ENCODE measurements at places on chromosomes 12 and 14.

DNA sequence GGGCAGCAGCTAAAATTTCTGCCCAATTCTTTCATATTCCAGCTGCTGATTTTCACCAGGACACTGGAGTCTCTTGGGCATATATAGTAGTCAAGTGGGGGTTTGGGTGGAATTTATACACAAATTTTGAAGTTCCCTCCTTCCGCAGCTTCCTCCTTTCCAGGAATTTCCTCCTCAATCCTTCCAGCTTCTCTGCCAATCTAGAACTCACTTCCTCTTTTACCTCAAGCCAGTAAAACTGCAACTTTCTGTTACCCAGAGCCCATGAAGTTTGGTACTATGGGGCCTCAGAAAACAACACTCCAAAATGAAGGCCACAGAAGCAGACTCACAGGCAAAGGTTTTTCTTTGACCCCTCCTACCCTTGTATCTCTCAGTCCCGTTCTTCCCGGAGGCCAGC lies 51.7 kb upstream of the G2E3 start:
- DNase-seq = no peak

DNA sequence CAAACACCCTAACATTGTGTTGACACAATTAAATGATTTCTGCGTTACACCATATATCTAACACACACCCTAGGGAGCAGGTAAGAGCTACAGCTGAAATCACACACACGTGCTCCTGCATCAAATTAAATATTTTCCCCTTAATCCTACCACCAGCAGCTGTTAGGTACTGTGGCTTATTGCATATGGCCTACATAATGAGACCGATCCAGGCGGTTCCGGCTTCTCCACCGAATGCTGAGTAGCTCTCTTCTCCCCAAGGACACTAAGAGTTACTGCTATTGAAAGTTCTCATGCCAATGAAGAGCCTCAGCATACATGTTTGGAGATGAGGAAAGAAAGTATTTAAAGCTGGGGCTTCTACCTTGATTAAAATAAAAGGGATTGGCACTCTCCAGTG lies 472.2 kb upstream of the STXBP6 start:
- DNase-seq = no peak

DNA sequence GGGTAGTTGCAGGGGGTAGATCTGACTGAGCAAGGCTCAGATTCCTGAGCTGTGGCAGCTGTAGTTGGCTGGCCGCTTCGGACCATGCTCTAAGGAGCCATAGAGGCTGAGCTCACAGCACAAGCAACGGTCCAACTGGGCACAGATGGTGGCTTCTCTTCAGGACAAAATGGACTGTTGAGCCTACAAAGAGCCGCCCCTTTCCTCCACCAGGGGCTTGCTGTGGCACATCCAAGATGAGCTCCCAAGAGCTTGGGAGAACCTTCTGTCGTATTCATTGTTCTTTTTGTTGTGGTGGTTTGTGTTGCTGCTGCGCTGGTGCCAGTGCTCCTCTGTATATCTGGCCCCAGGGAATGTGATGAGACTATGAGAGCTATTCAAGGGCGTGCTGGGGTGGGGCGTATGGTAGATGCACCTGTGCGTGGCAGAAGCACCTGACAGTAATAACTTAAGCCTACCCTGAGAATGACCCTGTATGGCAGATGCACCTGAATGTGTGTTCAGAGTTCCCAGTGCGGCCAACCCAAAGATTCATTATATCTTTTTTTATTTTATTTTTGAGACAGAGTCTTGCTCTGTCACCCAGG lies 17.8 kb upstream of the LGALS3 start:
- no peak for DNase-seq

GRCh38 chr12:105084251-105085250 lies at the start of gene ALDH1L2:
Gene ALDH1L2 (minus strand): TSS chr12:105084458. CDS start chr12:105084436, 22 bp downstream.
- DNase-seq = peak; percentile 97

- DNase-seq = no peak
Observed at GRCh38 chr14:54554401-54554800, 12.5 kb upstream of the SAMD4A start.

- DNase-seq = no peak
Observed at GRCh38 chr12:100643246-100643645, 69.8 kb downstream of the GAS2L3 start.

DNA sequence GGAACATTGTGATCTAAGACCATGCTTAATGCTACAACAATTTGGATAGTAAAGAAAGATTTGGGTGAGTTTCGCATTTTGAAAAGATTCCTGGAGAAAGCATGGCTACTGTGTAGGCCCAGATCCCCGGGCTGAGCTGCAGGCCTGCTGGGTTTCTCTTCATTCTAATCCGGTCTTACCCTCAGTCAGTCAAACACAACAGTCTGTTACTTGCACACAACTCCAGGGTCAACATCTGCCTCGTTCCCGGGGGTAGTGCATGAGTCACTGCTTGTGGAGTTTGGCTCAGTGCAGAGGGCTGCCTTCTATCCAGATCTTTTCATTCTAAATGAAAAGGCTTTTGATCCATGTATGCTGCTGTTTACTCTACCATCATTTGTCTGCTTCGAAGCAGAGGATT lies 60.4 kb upstream of the SEL1L start:
- DNase-seq = no peak

DNA sequence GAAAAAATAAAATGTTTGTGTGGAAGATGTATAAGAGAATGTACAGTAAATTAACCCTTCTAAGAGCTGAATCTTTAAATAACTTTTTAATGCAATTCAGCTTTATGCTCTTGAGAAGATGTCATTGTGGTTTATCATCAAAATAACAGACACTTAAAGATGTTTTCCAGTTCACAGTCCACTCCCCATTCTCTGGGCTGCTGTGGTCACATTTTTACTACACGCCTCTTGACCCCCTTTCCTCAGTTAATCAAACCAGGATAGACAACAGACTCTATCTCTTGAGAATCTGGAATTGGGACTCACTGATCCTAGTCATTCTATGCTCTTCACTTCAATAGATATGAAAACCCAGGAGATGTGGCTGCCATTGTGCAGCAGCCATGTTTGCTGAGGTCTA lies 24.7 kb upstream of the OR6J1 start:
- DNase-seq = no peak

GRCh38 chr14:23171222-23171975 lies 12.1 kb downstream of the SLC7A8 start:
- DNase-seq = peak; percentile 64

DNA sequence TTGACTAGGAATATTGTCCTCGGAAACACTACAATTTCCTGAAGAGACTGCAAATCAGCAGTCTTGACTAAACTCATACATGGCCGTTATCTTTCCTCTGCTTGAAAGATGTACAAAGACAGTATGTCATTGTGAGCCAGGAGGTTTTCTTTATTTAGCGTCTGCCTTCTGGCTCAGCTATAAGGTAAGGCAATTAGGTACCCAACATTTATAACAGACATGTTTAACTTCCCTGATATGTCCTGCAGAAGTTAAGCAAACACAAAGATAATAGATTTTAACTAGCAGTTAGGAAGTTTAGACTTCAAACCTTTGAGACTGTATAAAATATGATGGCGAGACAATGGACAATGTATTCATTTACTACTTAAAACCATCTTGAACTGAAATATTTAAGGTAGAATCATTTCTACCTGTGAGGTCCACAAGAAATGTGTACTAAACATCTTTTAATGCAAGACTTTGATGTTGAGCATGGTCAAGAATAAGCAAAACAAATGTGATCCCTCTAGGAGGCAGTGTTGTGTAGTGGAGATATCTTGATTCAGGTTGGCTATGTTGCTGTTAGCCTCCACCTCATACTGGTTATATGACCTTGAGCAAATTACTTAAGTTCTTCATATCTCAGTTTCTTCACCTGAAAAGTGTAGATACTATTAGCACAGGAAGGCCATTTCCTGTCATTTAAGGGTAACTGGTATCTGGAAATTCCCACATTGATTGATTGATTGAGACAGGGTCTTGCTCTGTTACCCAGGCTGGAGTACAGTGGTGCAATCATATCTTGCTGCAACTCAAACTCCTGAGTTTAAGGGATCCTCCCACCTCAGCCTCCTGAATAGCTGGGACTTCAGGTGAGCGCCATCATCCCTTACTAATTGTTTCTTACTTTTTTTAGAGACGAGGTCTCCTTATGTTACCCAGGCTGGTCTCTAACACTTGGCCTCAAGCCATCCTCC lies 96.3 kb upstream of the EEA1 start:
- DNase-seq = peak; percentile 81

GRCh38 chr14:28782301-28782700 lies 15.7 kb downstream of the FOXG1 start:
- no peak for DNase-seq

- DNase-seq = no peak
Observed at GRCh38 chr12:105856048-105856405, 282.7 kb downstream of the NUAK1 start.

DNA sequence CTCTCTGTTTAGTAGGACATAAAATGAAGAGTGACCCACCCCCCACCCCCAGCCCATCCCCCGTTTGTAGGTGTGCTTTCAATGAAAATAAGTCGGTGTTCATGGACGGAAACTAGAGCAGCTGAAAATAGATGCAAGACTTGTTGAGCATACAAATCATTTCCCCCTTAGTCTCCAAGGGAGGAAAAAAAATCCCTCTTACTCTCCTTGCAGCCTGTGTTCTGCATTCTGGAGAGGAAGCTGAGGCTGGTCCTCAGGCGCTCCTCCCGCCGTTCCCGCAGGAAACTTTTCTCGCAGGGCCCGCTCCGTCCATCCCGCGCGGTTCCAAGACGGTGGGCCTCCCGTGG lies 259.0 kb upstream of the E2F7 start:
- DNase-seq = no peak

DNA sequence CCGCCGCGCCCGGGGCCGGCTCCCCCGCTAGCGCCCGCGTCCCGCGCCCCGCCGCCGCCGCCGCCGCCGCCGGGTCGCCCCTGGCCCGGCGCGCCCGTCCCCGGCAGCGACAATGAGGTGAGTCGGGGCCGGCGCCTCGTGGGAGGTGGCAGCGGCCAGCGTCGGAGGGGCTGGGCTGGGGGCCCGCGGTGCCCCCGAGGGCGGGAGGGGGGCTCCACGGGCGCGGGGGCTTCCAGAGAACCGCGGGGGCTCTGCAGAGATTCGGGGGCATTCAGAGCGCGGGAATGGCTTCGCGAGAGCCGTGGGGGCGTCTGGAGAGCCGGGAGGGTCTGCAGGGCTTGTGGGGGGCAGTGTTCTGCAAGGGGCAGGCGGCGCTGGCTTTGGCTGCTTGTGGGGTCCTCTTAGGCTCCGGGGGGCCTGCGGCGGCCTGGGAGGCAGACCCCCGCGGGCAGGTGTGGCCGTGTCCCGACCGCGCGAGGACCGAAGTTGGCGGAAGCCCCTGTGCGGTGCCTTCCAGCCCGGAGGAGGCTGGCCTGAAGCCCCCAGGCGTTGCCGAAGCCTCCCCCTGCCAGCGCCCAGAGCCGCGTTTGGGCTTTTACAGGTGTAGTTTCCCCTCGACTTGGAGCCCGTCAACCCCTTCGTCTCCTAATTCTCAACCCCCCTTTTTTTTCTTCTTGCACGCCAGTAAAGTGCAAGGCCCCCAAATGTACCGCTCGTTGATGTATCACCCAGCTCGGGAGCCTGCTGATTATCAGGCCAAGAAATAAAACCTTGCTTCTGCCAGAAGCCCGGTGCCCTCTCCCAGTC lies 93.1 kb upstream of the EVL start:
- peak; percentile 49 for DNase-seq

- peak; percentile 63 for DNase-seq
Observed at GRCh38 chr12:104720339-104721038, 237.6 kb downstream of the SLC41A2 start.

- DNase-seq = no peak
Observed at GRCh38 chr12:27851311-27851710, 71.3 kb upstream of the MANSC4 start.

DNA sequence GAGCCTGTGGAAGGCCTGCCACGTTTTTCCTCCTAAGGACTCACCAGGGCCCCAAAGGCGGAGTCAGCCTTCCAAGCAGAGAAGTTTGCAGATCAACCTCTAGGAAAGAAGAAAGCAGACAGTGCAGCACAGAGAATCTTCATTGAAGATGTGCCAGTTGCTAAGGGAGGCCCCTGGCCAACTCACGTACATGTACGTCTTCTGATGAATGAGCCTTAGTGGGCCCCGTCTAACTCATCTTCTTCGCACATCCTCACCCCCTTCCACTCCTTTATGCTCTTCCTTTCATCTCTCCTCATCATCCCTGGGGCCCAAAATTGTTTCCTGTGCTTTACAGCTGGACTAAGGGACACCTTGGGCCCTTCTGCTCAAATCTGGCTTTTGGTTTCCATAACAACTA lies 703.0 kb upstream of the TBX3 start:
- DNase-seq = no peak

DNA sequence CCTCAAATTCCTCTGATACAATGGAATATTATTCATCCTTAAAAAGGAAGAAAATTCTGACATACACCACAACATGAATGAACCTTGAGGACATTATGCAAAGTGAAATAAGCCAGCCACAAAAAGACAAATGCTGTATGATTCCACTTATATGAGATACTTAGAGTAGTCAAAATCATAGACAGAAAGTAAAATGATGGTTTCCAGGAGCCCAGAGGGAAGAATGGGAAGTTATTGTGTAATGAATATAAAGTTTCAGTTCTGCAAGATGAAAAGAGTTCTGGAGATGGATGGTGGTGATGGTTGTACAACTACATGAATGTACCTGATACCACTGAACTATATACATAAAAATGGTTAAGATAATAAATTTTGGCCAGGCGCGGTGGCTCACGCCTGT lies 18.3 kb downstream of the VWF start:
- DNase-seq = no peak

GRCh38 chr14:68828698-68829097 lies 35.8 kb upstream of the ZFP36L1 start:
- DNase-seq = no peak

DNA sequence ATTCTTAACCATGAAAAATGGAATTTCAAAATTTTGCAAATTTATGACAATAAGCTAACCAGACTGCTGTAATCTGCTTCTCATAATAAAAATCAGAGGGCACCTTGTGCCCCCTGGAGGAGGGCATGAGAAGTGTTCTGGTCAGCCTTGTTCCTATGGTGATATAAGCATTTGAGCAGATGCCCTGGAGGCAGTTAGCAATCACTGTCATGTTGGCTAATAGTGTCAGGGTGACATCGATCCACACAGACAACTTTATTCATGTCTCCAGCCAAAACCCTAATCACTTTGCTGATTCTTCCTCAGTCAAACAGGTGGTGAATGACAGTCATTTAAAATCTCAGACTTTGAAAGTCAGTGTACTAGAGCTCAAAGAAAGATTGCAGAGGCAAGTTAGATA lies 943.0 kb downstream of the GALC start:
- DNase-seq = peak; percentile 3

- DNase-seq = no peak
Observed at GRCh38 chr12:18270958-18271460, 9.7 kb downstream of the PIK3C2G start.

DNA sequence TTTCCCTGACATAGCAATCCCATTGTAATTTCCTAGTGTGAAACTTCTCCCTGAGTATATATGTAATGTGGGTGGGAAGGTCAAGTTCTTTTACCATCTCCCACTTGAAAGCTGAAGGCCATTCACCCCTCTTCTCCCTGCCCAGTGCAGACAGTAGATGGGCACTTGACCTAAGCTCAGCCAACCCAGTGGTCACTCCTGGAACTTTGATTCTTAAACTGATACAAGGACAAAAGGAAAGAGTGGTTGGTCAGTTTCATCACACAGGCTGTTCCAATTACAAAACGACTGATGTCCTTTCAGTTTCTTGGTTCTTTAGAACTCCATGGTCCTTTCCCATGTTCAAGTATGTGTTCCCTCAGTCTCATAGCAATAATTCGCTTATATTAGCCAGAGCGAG lies 8.4 kb upstream of the APOLD1 start:
- DNase-seq = no peak

Data from foreskin fibroblast (primary cell).